Effector memory CD4-positive, alpha-beta T cell (primary cell): ENCODE measurements at places on chromosomes 11 and 22.

DNA sequence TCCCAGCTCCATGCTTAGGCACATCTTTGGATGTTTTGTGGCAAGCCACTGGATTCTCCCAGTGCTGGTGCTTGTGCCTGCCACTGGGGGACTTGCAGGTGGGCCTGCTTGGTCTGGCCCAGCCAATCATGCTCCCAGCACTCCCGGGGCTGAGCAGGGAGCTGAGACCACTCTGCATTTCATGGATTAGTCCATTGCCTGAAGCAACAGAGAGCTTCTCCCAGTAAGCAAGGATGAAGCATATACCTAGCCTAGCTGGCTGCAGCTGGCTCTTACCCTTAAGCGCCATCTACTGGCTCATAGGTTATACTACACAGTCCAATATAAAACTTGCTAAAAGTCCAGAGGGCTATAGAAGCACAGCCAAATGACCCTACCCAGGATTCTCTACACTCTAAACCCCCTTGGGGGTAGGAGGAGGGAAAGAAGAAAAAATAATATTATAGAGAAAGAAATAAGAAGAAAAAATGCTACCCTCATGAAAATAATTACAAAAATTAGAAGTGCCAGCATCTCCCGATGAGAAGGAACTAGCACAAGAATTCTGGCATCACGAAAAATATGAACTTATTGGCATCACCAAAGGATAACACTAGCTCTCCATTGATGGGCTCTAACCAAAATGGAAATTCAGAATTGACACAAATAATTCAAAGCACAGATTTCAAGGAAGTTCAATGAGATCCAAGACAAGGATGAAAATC lies 275.3 kb downstream of the C11orf87 start:
- no peak for DNase-seq

DNA sequence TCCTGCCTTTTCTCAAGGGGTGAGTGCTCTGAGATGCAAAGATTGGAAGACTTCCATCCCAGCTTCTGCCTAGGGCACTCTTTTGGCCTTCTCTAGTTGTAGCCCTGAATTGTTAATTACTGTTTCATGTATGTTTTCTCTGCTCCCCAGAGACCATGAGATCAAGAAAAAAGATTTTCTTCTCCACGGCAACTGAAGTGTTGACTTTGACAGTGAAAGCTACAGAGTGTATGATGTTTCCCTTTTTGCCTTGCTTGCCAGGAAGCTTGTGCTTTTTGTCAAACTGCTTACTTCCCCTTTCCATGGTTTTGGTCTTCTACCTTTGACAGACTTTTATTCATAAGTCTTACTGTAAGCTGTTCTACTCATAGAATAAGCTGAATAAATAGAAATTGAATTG lies 23.3 kb upstream of the EIF3D start:
- no peak for DNase-seq

DNA sequence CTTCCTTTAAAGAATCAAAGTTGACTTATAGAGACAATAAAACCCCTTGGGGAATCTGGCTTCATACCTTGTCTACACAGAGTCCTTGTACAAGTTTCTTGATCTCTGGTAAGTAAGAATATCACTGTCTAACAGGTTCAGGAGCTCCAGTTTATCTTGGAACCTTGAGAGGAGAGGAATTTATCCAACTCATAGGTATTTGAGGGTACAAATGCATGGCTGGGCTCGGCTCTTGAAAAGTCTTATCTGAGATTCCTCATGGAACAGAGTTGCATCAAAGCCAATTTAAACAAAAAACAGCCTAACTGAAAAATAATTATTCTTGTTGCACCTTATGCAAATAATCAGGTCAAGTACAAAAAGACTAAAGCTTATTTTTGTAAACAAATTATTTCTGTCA lies 33.4 kb downstream of the CARD18 start:
- DNase-seq = no peak

GRCh38 chr22:37187552-37187890 lies 526 bp downstream of the C1QTNF6 start:
- DNase-seq = no peak

GRCh38 chr22:43173976-43174720 lies 12.8 kb downstream of the TTLL12 start:
- no peak for DNase-seq

- DNase-seq = no peak
Measured at GRCh38 chr11:85582111-85582510, 45.0 kb downstream of the DLG2 start.

DNA sequence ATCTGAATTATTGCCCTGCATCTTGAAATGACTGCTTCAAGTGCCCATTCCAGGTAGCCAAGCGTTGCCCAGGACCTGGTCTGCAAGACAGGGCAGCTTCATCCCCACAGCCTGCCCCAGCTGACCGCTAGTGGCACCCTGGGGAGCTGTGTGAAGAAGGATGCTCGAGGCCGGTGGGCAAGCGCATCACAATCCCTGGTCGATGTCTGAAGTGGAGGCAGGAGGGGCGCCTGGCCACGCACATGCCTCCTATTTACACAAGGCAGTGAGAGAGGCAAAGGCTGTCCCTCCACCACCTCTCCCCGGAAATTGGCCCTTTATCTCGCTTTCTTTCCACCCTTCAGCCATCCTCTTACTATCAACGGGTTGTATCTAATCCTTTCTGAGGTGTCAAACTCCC lies 28.1 kb upstream of the PHF21A start:
- no peak for DNase-seq
